ENCODE measurements at places on chromosomes 7 and 10.

GRCh38 chr10:131929122-131929845, 28.5 kb downstream of the PPP2R2D start:
- DNase-seq = no peak

- no peak for DNase-seq
Measured at GRCh38 chr7:70571403-70571934, 560.5 kb upstream of the GALNT17 start.

DNA sequence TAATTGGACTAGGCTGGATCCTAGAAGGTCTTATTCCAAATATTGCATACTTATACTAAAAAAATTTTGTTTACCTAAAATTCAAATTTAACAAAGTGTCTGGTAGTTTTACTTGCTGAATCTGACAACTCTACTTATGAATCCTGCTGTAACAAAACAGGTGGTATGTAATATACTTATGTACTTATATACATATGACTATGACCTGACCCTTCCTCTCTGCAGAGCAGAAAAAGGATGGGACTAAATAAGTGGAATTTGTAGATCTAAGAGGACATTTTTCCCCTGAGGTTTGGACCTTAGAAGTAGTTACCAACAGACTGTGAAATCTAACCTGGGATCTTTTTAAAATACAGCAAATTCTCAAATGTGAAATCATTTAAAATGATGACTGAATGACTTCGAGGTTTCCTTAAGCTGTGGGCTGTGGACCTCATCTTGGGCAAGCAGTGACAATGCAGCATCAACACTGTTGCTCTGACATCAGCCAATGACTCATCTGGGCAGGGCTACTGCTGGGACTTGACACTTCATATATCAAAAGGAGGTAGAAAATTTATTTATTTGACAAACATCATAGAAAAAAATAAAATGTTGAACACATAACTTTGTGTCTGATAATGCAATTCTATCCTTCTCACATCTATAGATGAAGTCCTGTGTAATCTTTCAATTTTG, 73.6 kb downstream of the RELN start:
- peak; percentile 4 for DNase-seq

DNA sequence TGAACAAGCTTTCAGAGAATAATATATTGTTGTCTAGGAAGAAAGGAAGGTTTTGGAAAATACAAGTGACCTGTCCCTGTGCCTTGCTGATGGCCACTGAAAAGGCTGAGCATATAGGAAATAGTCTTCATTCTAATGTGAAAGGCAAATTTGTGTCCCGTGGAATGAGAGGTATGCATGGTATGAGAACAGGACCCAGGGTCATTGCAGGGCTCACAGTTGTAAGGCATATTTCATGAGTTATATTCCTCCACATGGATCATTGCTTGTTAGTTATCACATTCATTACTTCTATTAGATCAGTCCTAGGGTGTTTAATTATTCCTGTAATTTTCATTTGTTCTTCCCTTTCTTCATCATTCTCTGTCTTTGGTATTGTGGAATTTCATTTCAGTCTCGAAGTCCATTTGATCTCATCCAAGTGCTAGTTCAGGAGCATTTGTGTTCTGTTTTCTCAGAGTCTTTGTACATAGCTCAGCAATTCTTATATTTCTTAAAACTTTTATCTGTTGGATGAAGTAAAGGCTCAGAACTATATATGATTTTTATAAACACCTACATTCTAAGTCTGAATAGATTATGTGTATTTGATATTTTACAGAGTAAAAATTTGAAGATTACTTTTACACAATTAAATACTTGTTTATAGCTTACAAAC, 39.4 kb upstream of the ARHGAP21 start:
- no peak for DNase-seq

DNA sequence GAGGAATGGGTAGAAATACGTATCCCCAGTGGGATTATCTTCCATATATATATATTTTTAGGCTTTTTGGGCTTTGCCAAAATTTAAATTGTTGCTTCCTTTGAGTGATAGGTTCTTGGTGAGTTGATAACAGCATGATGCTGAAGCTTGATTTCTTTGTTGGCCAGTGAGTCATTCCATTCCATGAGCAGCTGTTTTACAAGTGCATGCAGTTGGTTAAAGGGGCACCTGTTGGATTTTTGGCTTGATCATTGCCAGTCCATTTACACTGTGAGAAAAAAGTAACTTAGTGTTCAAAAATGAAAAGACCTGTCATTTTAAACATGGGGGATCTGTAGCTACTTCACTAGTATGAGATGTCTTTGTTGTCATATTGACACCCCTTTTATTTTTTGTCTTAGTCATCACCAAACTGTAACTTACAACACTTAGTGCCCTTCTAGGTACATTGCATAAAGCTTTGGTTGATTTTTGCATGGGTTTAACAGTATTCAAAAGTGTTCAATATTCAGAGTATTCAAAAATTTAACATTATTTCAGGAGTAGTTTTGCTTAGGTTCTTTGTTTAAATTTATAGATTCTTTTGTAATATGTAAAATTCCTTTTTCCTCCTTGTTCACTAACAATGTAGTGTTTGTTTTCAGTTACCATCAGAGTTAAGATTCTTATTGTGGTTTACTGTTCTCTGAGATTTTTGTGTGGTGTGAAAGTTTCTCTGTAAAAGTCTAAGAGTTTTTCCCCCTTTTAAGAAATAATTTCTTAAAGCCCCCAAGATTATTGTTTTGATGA, 8.8 kb downstream of the AKAP9 start:
- DNase-seq = no peak

GRCh38 chr7:70668606-70669358, 463.2 kb upstream of the GALNT17 start:
- DNase-seq = no peak

DNA sequence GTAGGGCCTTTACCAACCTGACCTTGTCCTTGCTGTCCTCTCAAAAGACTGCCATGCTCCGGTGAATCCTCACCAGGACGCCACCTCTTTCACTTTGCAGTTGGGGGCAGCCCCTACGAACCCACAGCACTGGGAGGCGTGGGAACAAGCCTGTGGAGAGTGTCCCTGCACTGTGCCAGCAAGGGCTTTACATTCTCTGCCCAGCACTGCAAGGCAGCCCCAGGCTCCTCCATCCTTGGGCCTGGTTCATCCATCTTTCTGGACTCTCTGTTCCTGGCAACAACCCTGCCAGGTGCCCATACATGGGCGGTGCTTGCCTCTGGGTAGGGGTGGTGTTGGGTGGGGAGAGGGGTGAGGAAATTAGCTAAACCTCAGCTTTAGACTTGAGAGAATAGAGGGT, 1.4 kb downstream of the CHAT start:
- DNase-seq = no peak

DNA sequence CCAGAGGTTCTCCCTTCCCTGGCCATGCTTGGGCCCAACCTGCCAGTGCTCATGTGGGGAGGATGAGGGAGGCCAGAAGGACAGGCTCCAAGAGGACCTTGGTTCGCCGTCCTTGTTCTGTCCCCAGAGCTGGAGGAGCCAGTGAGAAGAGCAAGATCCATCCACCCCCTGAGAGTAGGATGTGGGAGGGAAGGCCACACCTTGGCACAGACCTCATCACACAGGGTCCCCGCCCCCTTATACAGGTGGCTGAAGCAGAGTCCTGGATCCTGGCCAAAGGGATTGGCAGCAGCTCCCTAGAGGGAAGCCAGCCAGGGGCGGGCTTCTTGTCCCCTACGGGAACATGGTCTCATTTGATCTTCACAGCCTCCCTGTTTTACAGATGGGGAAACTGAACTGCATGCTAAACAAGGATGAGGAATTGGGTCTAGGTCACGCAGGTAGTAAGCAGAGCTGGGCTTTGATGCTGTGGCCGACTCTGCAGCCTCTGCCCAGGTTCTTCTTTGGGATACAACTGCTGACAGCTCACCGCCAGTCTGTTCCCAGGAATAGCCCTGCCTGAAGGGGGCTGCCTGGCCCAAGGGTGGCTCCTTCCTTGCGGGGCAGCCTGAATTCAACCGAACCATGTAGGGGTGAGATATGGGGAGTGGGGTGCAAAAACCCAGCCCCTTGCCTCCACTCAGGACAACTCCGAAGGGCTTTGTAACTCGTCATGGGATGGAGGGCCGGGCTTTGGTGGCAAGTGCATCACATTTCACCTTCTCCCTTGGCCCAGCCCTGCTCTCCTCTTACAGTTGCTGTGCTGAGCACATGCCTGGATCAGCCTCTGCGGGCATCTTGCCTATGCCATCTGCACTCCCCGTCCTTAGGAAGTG, 62.2 kb upstream of the KDM7A start:
- no peak for DNase-seq

DNA sequence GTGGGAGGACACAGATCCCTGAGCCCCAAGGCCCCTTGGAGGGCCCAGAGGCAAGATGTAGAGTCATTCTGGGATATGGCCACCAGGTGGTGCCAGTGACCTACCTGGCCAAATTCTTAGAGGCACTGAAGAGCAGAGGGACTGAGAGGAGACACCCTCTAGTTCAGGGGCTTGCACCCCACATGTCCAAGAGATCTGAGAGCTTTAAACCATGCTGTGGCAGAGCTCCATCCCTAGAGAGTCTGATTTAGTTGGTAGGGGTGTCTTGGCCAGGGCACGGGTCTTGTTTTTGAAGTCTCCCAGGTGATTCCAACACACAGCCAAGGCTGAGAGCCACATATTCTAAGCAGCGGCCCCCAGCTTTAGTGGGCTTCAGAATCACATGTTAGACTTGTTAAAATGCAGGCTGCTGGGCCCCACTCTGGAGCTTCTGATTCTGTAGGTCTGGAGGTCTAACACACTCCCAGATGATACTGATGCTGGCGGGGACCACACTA, 52.5 kb downstream of the PRF1 start:
- peak; percentile 82 for DNase-seq

DNA sequence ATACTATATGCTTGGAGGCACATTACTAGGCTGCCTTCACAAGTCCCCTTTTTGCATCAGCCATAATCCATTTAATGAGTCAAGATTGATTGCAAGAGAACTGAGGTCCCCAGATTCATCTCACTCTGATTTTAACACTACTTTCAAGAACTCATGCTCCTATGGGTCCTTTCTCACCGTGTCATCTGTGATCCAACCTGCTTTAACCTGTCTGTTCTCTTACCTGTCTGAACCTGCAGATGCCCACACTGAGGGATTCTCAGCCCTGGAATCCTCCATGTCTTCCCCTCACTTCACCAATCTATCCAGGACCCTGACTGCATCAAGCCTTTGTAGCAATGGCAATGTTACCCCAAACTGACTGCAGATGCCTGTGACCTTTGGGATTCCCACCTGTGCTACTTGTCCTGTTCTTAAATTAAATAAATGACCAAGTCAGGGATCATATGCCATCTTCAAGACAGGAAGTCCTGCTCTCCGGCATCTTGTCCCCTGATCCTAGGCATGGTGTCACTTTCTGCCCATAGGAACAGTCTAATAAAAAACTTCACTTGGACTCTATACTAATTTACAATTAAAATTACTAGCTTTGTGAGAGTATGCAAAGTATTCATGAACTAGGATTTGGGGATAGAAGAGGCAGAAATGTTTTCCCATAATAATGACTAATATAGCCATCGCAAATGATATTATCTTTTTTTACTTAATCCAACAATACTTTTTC, 25.9 kb upstream of the GOT1 start:
- DNase-seq = no peak

DNA sequence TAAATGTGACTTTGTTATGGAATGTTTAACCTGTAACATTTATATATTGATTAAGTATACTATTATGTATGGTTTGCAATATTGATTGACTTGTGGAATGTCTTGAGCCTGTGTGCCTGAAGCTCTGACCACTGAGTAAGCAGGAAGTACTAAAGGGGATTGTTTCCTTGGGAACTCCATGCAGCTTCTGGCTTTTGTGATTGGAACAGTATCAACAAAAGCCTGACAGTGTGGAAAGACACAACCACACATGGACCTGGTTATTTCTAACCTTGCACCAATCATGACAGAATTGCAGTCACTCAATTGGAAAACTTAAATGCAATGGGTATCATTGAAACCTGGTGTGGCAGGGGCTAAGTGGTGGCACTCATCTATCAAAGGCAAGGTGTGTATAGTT, 45.5 kb upstream of the PIK3CG start:
- no peak for DNase-seq

GRCh38 chr7:86644282-86645224, 844 bp downstream of the GRM3 start:
- DNase-seq = no peak

GRCh38 chr10:2985729-2986232, 81.6 kb upstream of the PFKP start:
- DNase-seq = no peak

- no peak for DNase-seq
Measured at GRCh38 chr10:27698961-27699360, 46.7 kb downstream of the MKX start.

DNA sequence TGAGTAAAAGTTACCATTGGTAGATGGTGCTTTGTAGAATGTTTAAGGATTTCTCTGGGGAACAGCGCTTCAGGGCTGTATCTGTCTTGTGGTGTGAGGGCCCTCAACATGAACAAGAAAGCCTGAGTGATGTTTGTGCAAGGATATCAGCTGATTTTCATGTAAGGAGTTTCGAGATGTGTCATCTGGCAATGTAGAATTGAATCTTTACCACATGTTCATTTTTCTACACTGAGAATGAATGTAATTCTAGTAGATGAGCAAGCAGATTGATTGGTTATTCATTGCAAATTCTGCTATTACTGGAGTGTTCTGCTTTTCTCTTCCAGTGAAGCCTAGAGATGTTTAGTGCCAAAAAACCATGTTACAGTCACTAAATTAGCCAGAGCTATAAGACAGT, 87.7 kb downstream of the ST7 start:
- DNase-seq = peak; percentile 7

- no peak for DNase-seq
Measured at GRCh38 chr10:111035542-111035941, 41.3 kb upstream of the ADRA2A start.

DNA sequence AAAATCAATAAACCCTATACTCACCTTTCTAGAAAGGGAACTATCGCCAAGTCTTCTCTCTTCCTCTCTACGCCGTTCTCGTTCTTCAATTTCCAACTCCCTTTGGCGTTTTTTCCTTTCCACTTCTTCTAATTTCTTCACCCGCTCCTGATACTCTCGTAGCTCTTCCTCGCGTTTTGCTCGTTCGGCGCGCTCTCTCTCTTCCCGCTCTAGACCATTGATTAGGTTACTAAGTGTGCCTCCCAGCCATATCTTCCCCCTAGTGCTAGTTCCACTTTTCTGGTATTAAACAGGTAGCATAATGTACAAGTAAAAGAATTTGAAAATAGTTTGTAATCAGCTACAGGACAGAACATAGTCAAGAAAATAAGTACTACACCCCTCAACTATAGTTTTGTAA, 20.3 kb downstream of the NANOS1 start:
- no peak for DNase-seq

DNA sequence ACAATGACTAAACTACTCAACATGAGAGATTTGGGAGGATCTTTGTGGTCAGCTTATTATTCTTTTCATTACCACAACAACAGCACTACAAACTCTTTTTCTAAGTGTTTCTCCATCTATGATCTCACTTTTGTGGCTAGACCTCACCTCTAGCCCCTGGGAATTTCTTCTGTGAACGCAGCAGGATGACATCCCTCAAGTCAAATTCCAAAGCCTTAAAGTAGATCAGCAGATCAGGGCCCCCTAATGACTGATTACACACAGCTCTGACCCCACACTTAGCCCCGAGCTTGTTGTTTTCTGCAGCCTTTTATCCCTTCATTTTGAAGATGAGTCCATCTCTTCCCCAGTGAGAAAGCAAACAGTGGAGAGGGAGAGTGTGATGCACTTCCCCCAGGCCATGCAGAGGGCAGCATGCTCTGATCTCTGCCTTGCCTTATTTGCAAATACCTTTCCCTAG, 27.3 kb downstream of the TFAM start:
- no peak for DNase-seq

GRCh38 chr7:132618956-132619305, 42.7 kb upstream of the PLXNA4 start:
- DNase-seq = no peak
